Effector memory CD8-positive, alpha-beta T cell (primary cell): ENCODE measurements at places on chromosomes 6 and 20.

DNA sequence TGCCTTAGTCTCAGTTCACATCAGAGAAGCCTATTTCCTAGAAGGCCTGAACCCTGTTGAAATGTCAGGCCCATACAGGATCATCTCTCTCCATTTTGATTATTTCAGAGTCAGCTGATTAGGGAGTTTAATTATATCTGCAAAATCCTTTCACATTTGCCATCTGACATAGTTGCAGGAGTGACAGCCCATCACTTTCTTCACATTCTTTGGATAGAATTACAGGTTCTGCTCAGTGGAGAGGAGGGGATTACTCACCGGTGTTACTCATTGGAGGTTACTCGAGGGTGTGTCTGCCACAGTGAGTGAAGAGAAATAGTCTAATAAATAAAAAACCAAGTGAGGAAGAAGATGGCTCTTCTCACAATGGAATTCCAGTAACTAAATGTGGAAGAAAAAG, 216.8 kb downstream of the TMEM242 start:
- DNase-seq, result no peak
- H3K36me3 ChIP-seq, result peaks cover 8% of the 10 kb centered on the region
- peaks cover 19% of the 10 kb centered on the region for H3K4me1 ChIP-seq
- no peaks in the 10 kb centered on the region for H3K27me3 ChIP-seq

DNA sequence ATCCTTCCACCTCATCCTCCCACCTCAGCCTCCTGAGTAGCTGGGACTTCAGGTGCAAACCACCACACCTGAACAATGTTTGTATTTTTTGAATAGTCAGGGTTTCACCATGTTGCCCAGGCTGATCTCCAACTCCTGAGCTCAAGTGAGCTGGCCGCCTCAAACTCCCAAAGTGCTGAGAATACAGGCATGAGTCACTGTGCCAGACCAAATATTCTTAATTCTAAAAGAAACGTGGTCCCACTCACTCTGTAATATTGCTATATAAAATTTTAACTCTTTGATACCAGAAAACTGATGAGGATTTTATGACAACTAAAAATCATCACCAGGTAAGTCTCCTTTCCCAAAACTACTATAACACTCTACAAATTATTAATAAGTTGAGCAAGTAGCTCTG, 716.8 kb upstream of the GJE1 start:
- no peaks in the 10 kb centered on the region for H3K27me3 ChIP-seq
- no peaks in the 10 kb centered on the region for H3K36me3 ChIP-seq

DNA sequence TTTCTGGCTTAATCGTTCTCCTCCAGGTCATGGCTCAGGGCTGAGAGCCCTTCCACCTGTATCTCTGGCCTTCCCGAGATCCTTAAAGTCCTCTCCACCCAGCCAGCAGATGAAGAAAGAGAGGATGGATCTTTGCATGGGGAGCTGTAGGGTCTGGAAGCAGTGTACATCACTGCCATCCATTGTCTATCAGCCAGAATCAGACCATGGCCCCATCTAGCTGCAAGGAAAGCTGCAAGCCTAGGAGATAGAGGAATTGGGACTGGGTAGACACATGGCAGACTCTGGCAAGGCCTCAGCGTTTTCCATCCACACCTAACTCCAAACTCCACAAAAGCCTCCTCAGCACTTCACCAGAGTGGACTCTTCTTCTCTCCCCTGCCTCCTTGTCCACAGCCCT, 113.8 kb upstream of the MAFB start:
- no peaks in the 10 kb centered on the region for H3K36me3 ChIP-seq
- peaks cover 3% of the 10 kb centered on the region for H3K4me1 ChIP-seq
- no peak for DNase-seq
- peaks cover 38% of the 10 kb centered on the region for H3K27me3 ChIP-seq
- H3K4me3 ChIP-seq, result no peak overlapping the region
- H3K27ac ChIP-seq, result no peak overlapping the region

DNA sequence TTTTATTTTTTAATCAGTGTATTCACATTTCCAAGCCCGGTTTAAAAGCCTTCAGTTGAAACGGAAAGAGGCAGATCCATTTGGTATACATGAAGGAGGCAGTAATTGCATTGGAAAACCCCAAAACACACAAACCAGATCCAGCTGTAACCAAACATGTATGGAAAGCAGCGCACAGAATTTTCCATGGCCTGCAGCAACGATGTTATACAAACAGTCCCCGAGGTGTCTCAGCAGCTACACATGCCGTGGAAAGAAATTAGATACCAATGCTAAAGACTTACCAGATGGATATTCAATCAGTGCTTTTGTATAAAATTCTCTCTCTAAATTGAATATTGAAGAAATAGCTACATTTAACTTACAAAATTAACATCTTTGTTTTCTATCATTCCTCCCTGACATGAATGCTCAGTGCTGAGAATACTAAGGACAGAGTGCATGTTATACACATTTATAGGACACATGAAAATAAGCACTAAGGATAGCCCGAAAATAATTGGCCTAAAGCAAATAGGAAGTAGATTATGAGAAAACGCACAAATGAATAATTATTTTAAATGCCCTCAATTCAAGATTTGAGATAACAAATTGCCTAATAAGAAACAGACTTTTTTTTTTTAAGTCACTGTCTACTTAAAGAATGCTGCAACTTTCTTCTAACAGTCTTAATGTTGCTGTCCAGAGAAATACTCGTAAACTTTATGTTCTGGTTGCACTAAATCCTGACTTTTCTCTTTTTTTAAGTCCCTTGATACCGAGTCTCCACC, 713.1 kb downstream of the HDGFL1 start:
- H3K4me1 ChIP-seq, result no peaks in the 10 kb centered on the region
- no peak overlapping the region for H3K4me3 ChIP-seq
- H3K27ac ChIP-seq, result no peak overlapping the region

GRCh38 chr6:72675396-72675795, 53.5 kb downstream of the KCNQ5 start:
- H3K27ac ChIP-seq, result no peak overlapping the region
- H3K4me3 ChIP-seq, result no peak overlapping the region
- H3K4me1 ChIP-seq, result no peaks in the 10 kb centered on the region
- no peaks in the 10 kb centered on the region for H3K27me3 ChIP-seq
- no peak for DNase-seq

DNA sequence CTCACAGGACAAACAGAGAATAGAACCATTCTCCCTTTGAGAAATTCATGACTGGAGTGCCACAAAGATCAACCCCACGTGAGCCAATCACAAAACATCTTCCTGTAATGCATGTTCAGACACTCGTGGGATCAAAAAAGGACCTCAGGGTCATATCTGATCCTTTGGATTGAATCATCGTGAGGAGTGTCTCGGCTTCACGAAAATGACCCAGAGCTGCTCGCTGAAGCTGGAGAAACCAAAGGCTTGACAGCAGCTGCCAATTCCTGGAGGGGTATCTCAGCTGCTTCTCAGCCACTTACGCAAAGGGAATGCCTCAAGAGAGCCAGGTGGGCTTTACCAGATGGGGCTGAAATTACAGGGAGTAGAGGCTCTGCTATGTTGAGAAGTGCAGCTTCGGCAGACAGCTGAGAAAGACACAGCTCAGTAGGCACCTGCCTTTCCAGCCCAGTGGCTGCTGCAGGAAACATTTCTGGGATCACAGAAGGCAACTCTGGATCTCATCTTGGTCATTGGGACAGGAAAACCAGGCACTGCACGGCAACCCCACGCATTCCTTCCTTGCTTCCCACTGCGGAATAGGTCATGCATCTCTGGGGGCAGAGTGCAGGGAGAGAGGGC, 813.1 kb downstream of the KIF16B start:
- H3K4me3 ChIP-seq, result no peak overlapping the region
- no peaks in the 10 kb centered on the region for H3K27me3 ChIP-seq
- DNase-seq, result no peak
- H3K27ac ChIP-seq, result no peak overlapping the region
- no peaks in the 10 kb centered on the region for H3K36me3 ChIP-seq

GRCh38 chr6:3277251-3277650, 18.5 kb downstream of the PSMG4 start:
- H3K4me1 ChIP-seq, result peaks cover 17% of the 10 kb centered on the region
- peak overlapping the region; percentile 70 for H3K27ac ChIP-seq
